ENCODE measurements at places on chromosomes 12 and 14.
A peak's percentile ranks its signal among the peaks of the same experiment; 100 is the strongest.

- DNase-seq, result no peak
Measured at GRCh38 chr14:49401373-49401772, 184.8 kb downstream of the RPS29 start.

DNA sequence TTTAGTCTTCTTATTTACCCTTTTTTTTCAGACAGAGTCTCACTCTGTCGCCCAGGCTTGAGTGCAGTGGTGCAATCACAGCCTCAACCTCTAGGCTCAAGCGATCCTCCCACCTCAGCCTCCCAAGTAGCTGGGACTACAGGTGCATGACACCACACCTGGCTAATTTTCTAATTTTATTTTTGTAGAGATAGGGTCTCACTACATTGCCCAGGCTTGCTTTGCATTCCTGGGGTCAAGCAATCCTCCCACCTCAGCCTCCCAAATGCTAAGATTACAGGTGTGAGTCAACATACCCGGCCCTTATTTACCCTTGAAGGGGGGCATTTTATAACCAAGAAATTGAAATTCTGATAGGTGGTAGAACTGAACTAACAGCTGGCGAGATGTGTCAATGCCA lies 21.0 kb downstream of the HECTD4 start:
- no peak for DNase-seq

GRCh38 chr12:117212563-117213190 lies 22.4 kb upstream of the FBXO21 start:
- DNase-seq, result peak; percentile 52

- DNase-seq, result no peak
Measured at GRCh38 chr12:31248815-31249214, 77.1 kb downstream of the SINHCAF start.

DNA sequence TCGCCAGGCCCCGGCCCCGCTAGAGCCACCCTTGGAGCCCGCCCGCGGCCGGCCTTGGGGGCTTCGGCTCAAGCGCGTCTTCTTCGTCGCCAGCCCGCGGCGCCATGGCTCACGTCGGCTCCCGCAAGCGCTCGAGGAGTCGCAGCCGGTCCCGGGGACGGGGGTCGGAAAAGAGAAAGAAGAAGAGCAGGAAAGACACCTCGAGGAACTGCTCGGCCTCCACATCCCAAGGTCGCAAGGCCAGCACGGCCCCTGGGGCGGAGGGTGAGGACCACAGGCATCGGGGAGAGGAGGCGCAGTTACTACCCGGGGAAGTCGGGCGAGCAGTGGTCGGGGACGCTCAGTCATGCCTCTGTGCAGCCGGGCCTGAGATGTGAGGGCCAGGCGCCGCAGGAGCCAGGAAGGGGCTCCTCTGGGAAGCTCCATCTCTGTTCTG lies 573 bp downstream of the ARL6IP4 start:
- peak; percentile 12 for DNase-seq

- DNase-seq, result no peak
Measured at GRCh38 chr14:85054178-85054577, 475.8 kb upstream of the FLRT2 start.

DNA sequence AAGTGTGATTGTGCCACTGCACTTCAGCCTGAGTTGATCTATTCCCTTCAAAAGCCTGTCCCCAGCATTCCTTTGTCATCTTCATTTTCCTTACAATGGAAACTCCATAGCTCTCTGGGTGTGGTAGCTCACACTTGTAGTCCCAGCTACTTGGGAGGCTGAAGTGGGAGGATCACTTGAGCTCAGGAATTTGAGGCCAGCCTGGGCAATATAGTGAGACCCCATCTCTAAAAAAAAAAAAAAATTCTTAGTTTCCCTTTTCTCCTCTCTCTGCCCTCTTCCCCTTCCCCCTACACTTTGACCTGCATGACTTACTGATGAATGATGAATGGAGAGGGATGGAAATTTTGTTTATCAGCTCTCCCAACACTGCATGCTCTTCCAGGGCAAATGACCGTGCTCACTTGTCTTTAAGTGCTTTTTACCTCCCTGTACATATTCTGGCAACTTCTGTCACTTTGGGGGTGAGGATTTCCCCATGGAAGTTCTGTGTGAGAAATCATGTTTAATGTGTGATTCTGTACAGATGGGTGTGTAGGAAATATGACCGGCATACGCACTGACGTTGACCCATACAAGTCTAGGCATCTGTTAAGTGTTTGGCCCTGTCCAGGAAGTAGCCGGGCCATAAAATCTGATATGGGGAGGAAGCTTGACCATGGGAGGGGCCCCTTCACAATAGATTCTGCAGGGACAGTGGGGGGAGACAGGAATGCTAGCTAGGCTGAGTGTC lies 65.4 kb downstream of the ZFP36L1 start:
- no peak for DNase-seq

- no peak for DNase-seq
Measured at GRCh38 chr12:69252033-69252432, 12.7 kb downstream of the CPSF6 start.

- no peak for DNase-seq
Measured at GRCh38 chr12:31488737-31489338, 102.1 kb downstream of the DENND5B start.

GRCh38 chr12:126030573-126030972 lies 965.3 kb downstream of the AACS start:
- DNase-seq, result no peak

- peak; percentile 33 for DNase-seq
Measured at GRCh38 chr12:68240975-68241374, 12.4 kb downstream of the IL22 start.

DNA sequence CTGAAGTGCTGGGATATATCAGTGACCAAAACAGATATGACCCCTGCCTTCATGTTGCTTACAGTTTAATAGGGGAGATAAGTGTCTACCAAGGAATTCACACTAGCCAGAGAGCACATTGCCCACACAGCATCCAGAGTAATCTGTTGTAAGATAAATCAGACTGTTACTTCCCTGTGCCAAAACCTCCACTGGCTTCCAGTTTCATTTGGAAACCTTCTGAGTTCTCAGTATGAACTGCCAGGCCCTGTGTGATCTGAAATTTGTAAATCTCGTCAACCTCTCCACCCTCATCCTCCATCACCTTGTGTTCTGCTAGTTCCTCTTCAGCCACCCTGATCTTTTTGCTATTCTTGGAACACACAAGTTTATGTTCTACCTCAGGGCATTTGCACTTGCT lies 154.7 kb downstream of the ETV6 start:
- no peak for DNase-seq

DNA sequence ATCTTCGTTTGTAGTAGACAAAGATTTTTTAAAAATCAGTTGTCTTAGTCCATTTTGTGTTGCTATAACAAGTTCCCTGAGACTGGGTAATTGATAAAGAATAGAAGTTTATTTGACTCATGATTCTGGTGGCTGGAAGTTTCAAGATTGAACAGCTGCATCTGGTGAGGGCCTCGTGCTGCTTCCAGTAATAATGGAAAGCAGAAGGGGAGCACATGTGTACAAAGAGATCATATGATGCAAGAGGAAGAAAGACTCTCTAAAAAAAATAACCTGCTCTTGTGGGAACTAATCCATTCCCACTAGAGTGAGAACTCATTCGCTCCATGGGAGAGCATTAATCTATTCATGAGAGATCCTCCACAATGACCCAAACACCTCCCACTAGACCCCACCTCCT lies 24.8 kb downstream of the MUCL1 start:
- DNase-seq, result no peak

- no peak for DNase-seq
Measured at GRCh38 chr14:96162265-96162664, 42.4 kb upstream of the BDKRB2 start.

GRCh38 chr12:8609061-8609570 lies 3.5 kb downstream of the AICDA start:
- DNase-seq, result peak; percentile 22

GRCh38 chr12:45302621-45303369 lies 86.9 kb downstream of the ANO6 start:
- DNase-seq, result no peak

DNA sequence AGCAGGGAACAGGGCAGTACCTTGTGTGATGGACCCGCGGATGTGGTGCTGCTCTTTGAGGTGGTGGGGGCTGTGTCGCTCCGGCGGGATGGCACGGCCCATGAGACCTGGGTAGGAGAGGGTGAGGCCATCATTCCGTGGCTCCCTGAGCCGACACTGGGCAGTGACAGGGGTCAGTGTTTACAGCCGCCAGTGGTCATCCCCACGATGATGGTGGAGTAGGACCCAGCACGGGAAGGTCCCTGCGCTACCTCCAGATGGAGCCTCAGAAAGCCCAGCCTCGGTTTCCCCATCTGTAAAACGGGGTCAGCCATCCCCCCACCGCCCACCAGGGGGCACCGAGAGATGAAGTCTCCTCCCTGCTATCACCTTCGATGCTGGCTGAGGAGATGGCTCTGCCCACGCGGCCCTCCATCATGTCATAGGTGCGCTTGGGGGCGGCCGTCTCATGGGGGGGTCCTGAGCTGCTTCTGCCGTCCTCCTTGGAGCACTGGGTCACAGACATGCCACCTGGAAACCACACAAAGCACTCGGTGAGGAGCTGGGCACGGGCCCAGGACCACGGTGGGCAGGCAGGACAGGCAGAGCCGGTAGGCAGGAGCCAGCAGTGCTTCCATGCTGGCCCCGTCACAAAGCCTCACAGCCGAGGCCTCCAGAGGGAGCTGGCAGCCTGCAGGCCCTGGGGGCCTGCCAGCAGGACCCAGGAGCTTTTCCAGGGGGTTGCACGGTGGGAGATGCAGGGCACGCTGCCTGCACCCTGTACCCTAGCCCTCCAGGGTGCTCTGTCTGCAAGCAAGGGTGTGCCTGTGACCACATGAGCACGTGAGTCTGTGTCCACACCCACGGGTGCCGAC lies 53.1 kb downstream of the RFLNA start:
- no peak for DNase-seq

- no peak for DNase-seq
Measured at GRCh38 chr12:40602562-40602961, 89.7 kb upstream of the CNTN1 start.

GRCh38 chr12:98224584-98225221 lies 290.7 kb upstream of the TMPO start:
- DNase-seq, result no peak

GRCh38 chr12:87349681-87350080 lies 679.5 kb downstream of the C12orf50 start:
- no peak for DNase-seq

DNA sequence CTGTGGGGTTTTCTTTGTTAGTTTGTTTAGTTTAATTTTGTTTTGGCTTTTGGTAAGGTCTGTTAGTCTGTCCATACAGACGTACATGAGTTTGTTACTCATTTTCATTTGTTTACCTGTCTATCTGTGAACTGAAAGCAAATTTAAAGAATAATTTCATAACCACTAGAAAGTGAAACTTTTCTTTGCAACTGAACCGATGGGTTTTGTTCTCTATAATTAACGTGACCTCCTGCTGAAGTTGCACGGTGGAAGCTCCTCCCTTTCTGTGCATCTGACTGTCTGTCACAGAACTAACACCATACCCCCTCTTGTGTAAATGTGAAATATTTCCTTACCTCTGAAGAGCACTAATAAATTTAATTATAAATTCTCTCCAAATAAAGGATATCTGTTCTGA lies 595.5 kb downstream of the GALC start:
- DNase-seq, result no peak

DNA sequence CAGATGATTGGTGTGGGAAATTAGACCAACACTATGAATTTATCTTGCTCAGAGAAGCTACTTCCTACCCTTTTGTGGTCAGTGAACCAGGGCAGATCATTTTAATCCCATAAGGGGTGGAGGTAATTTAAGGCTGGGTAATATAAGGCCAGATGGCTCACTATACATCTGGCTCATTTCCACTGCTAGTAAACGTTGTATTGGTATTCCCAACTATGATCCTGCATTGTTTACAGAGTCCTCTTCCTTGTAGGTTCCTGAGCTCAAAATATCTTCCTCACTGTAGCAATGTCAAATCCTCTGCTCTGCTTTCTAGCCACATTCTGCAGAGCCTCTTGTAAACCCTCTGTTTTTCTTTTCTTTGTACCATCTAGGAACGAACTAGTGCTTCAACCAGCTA lies 93.0 kb upstream of the MGAT4C start:
- no peak for DNase-seq

DNA sequence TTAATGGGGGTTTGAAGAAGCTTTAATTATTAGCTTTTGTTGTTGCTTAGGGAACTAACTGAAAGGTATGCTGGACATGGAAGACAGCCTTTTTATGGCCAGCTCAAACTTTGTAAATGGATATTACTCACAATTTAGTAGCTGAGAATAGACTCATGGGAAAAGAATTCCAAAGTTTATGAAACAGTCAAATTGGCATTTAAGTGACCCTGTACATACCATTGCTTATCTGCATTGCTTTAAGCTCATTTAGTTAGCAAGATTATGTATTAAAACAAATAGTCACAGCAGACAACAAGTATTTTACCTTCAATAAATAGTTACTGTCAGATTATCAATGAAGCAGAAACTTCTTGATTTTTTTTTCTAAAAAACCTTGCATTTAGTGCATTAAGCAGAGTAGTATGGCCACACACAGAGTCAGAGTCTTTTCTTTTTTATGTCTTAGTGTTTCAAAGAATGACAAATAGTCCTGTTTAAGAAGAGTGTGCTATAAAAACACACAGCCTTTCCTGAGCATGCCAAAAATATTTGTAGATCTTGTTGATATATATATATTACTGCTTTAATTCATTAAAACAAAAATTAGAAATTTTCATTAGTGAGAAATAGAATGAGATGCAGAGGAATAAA lies 102.2 kb downstream of the TTC6 start:
- DNase-seq, result no peak

DNA sequence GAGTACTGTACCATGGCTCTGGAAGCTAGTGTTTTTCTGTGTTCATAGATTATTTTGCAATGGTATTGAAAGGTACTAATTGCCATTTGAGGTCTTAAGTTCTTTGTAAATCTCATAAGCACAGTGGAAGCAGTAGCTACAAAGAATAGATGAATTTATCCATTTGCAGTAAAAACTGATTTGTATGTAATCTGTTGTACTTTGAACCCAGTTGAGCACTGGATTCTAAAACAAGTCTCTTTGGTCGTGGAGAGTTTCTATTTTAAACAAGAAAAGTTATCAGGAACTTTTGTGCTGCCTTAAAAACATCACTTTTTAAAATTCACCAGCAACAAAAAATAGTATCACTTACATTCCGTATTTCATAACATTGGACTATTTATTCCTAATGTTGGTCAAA lies 4.1 kb downstream of the RAP1B start:
- DNase-seq, result no peak

- DNase-seq, result no peak
Measured at GRCh38 chr12:28708918-28709371, 440.1 kb upstream of the FAR2 start.

DNA sequence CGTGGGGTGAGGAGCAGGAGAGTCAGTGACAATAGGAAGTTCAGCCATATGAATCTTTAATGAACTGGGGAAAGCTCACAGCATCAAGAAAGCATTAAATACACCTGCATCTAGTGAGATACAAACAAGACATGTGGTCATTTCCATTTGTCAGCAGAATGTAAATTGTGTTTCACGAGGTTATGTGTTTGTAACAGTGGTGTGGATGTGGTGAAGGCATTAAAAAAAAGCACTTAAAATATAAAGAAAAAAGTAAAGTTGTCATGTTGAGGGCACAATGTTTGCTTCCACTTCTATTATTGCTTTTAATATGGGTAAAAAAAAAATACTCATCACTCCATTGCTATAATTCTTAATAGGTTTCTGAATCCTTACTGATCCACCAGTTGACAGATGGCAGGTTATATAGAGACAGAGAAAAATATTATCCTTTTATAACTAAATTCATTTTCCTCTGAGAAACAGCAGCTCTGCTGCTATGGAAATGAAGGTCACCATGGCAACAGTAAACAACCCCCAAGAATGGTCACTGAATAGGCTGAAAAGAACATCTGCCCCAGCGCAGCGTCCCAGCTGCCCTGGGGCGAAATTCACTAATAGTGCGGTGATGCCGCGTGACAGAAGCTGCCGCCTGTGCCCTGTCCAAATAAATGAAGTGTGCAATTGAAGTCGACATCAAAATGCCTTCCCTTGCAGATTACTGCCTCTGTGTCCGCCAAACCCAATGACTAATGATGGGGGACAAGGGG lies 226.1 kb downstream of the FOXN3 start:
- DNase-seq, result no peak

Data from CD4-positive, alpha-beta T cell treated with Interleukin-4 for 1 hour (primary cell).